Cardiac muscle cell (in vitro differentiated cells and primary cell): ENCODE measurements at places on chromosomes 11 and 22. TPM values are rescaled to one million over a fixed set of nuclear protein-coding genes. Genes with fewer than 3 reads are reported as not detected.

GRCh38 chr11:111413849-111414248, 34.8 kb upstream of the POU2AF1 start:
- H3K27ac ChIP-seq: no peak overlapping the region
- H3K36me3 ChIP-seq: no peaks in the 10 kb centered on the region
- no peaks in the 10 kb centered on the region for H3K27me3 ChIP-seq
- DNase-seq: no peak
- peaks cover 10% of the 10 kb centered on the region for H3K4me1 ChIP-seq
- H3K4me3 ChIP-seq: no peak overlapping the region

GRCh38 chr11:133053124-133053776, 479.1 kb downstream of the OPCML start:
- DNase-seq: no peak
- no peaks in the 10 kb centered on the region for H3K36me3 ChIP-seq
- no peak overlapping the region for H3K27ac ChIP-seq

GRCh38 chr22:29916007-29916544, 33.1 kb downstream of the MTMR3 start:
- no peaks in the 10 kb centered on the region for H3K4me1 ChIP-seq
- no peak for DNase-seq
- no peaks in the 10 kb centered on the region for H3K36me3 ChIP-seq
- H3K27me3 ChIP-seq: no peaks in the 10 kb centered on the region

DNA sequence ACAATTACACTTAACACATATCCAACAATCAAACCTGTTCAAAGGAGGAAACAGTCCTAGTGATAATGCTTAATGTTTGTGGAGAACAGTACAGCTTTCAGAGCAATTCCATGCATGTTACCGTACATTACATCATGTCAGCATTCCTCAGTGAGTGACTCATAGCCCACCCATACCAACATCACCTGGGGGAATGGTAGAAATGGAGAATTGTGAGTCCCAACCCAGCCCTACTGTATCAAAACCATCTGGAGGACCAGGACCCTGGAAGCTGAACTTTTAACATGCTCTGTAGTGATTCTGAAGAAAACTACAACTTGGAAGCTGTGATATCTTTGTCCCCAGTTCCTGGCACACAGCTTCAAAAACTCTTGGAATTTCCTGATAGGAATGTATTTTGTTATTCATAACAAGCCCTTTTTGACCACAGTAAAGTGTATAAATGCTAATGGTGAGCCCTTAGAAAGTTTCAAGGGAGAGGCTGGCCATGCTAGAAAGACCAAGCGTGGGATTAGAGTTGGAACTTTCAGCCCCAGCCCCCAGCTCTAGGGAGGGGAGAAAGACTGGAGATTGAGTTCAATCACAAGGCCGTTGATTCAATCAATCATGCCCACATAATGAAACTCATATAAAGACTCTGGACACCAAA, 301.1 kb downstream of the BUD13 start:
- H3K4me3 ChIP-seq: no peak overlapping the region
- no peaks in the 10 kb centered on the region for H3K36me3 ChIP-seq
- H3K27ac ChIP-seq: no peak overlapping the region

Gene GUCY1A2
- 1.1 and 2.5 TPM in 2 replicates for total RNA-seq

GRCh38 chr11:95084509-95084908, 5.1 kb upstream of the ENDOD1 start:
- H3K4me1 ChIP-seq: no peaks in the 10 kb centered on the region
- no peak overlapping the region for H3K4me3 ChIP-seq
- H3K27me3 ChIP-seq: peaks cover 3% of the 10 kb centered on the region
- H3K27ac ChIP-seq: no peak overlapping the region
- no peaks in the 10 kb centered on the region for H3K36me3 ChIP-seq
- no peak for DNase-seq

Gene MPPED1
- total RNA-seq: 0.11 and 0.12 TPM in 2 replicates

- no peak overlapping the region for H3K27ac ChIP-seq
- H3K4me3 ChIP-seq: no peak overlapping the region
- no peaks in the 10 kb centered on the region for H3K36me3 ChIP-seq
- H3K27me3 ChIP-seq: no peaks in the 10 kb centered on the region
Observed at GRCh38 chr11:116725434-116726221, 47.2 kb downstream of the BUD13 start.

Gene UPK3A
- total RNA-seq: 0.21 TPM in 1 of 2 replicates, not detected in the other

DNA sequence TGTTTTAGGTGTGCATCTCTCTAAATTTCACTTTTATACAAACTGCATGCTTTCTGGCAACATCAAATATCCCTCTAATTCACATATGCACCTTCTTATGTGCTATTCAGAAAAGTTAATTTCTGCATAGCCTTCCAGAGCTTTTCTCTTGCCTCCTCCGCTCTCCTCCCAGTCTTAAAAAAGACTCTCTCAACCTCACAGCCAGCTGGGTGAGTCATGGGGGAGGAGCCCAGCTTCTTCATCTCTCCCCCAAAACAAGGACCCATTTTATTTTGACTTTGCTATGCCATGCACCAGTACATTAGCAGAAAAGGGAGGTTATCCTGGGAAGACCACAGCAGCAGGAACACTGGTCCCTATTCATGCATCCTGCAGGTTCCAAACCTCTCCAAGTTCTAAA, 234.4 kb downstream of the KCNA4 start:
- DNase-seq: no peak
- H3K4me1 ChIP-seq: peaks cover 7% of the 10 kb centered on the region
- no peak overlapping the region for H3K27ac ChIP-seq
- no peaks in the 10 kb centered on the region for H3K36me3 ChIP-seq
- H3K27me3 ChIP-seq: no peaks in the 10 kb centered on the region
- H3K4me3 ChIP-seq: no peak overlapping the region

GRCh38 chr11:122897606-122898210, 15.1 kb downstream of the JHY start:
- no peaks in the 10 kb centered on the region for H3K36me3 ChIP-seq
- H3K27ac ChIP-seq: no peak overlapping the region
- no peaks in the 10 kb centered on the region for H3K4me1 ChIP-seq
- peaks cover 6% of the 10 kb centered on the region for H3K27me3 ChIP-seq
- peak; percentile 53 for DNase-seq
- H3K4me3 ChIP-seq: no peak overlapping the region

GRCh38 chr11:117918366-117919255, 10.6 kb downstream of the TMPRSS13 start:
- H3K4me1 ChIP-seq: peaks cover 21% of the 10 kb centered on the region
- H3K27ac ChIP-seq: no peak overlapping the region
- no peak for DNase-seq

DNA sequence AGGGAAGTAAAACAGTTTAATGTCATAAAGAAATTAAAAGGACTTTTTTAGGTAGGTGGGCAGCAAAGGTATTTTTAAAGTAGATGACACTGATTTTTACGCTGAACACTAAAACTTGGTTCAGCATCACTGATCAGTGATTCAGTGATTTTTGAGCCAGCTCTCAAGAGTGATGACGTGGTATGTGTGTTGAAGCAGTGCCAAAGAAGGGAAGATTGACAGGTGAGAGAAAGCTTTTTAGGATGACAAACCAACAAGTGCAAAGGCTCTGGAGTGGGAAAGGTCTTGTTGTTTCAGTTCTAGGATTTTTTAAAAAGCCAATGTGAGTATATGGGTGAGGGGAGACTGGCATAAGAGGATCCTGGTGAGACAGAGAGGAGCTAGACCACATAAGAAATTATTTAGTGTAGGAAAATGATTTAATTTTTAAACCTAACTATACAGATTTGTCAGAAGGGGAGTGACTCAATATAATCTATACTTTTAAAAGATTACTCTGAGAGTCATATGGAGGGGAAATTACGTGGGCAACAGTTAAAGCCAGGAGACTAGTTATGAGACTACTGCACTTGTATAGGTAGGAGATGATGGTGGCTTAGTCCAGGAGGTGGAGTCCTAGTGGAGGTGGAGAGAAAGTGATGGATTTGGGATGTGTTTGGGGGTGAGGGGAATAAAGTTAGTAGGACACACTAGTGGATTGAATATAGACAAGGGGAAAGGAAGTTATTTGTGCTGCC, 17.6 kb upstream of the CALCB start:
- DNase-seq: no peak
- H3K27me3 ChIP-seq: no peaks in the 10 kb centered on the region
- H3K27ac ChIP-seq: no peak overlapping the region
- no peaks in the 10 kb centered on the region for H3K36me3 ChIP-seq
- H3K4me1 ChIP-seq: no peaks in the 10 kb centered on the region
- H3K4me3 ChIP-seq: no peak overlapping the region

GRCh38 chr11:19994672-19995071, 165.6 kb downstream of the DBX1 start:
- peak overlapping the region; percentile 50 for H3K27ac ChIP-seq
- no peak for DNase-seq
- no peaks in the 10 kb centered on the region for H3K36me3 ChIP-seq
- H3K4me3 ChIP-seq: no peak overlapping the region
- peaks cover 42% of the 10 kb centered on the region for H3K4me1 ChIP-seq

GRCh38 chr11:129710423-129710822, 105.2 kb upstream of the TMEM45B start:
- H3K27me3 ChIP-seq: no peaks in the 10 kb centered on the region
- no peak overlapping the region for H3K27ac ChIP-seq
- no peaks in the 10 kb centered on the region for H3K36me3 ChIP-seq
- H3K4me1 ChIP-seq: no peaks in the 10 kb centered on the region

Gene ENTHD1
- total RNA-seq: not detected in 2 replicates

- no peaks in the 10 kb centered on the region for H3K36me3 ChIP-seq
- no peaks in the 10 kb centered on the region for H3K27me3 ChIP-seq
- H3K4me3 ChIP-seq: no peak overlapping the region
- no peak for DNase-seq
- H3K27ac ChIP-seq: no peak overlapping the region
- H3K4me1 ChIP-seq: no peaks in the 10 kb centered on the region
Observed at GRCh38 chr11:34570584-34570983, 50.3 kb upstream of the EHF start.

GRCh38 chr11:31671681-31672080, 139.4 kb downstream of the PAX6 start:
- no peak overlapping the region for H3K27ac ChIP-seq
- H3K4me3 ChIP-seq: no peak overlapping the region
- DNase-seq: no peak
- no peaks in the 10 kb centered on the region for H3K4me1 ChIP-seq
- H3K36me3 ChIP-seq: no peaks in the 10 kb centered on the region
- no peaks in the 10 kb centered on the region for H3K27me3 ChIP-seq

GRCh38 chr11:70226967-70227366, 23.9 kb downstream of the FADD start:
- no peak overlapping the region for H3K27ac ChIP-seq
- H3K36me3 ChIP-seq: no peaks in the 10 kb centered on the region
- no peaks in the 10 kb centered on the region for H3K4me1 ChIP-seq
- no peak for DNase-seq

DNA sequence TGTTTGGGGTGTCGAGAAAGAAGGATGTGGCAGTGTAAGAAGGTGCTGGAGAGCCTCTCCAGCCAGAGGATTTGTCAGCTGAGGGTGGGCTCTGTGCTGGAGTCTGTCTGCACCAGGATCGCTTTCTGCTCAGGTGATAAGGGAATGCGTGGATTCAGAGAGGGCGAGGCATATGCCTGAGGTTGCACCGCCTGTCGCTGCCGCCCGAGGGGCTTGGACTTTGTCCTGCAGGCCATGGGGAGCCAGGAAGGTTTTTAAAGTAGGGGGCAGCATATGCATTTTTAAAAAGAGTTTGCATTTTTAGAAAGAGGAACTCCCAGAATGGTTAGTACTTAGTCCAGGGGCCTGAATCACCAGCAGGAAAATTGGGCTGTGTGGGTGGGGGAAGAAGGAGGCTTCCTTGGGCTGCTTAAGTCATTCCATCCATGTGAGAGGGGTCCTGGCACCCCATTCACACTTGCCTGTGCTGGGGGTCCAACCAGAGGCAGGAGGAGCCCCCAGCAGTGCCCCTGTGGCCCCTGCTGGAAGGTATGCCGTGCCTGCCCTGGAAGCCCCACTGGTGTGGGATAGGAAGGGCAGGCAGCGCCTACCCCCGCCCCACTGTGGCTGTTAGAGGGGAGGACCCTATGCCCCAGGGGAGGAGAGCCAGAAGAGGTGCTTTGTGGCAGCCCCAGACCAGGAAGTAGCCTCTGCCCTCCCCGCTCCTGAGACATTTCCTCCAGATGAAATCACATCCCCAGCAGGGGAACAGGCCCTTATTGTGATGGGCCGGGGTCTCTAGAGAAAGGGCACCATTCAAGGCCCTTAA, 35.8 kb upstream of the MYRF start:
- H3K4me1 ChIP-seq: peaks cover 12% of the 10 kb centered on the region
- no peaks in the 10 kb centered on the region for H3K27me3 ChIP-seq
- no peak overlapping the region for H3K4me3 ChIP-seq
- no peak overlapping the region for H3K27ac ChIP-seq

Gene MS4A13
- not detected in 2 replicates for total RNA-seq

DNA sequence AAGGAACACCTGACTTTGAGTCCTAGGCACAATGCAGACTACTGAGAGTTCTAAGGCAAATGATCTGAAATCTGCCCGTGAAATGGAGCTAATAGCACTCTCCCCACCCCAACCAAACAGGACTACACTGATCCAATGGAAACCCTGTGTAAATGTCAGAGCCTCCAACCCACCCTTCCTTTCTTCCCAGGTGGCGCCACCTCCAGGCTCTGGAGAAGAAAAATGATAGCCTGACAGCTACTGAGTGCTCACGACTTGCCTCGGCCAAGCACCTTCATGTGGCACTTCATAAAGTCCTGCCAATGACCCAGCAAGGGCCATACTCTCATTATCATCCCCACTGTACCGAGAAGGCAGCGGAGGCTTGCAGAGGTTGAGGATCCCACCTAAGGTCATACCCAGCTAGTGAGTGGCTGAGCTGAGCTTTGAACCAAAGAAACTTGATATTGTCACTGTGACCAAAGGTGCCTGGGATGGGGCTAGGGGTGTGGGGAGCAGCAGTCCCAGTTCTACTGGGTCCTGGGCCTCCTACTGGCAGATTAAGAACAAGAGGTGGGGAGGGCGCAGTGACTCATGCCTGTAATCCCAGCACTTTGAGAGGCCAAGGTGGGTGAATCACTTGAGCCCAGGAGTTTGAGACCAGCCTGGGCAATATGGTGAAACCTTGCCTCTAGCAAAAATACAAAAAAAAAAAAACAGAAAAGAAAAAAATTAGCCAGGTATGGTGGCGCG, 20.5 kb downstream of the TST start:
- no peaks in the 10 kb centered on the region for H3K27me3 ChIP-seq
- no peaks in the 10 kb centered on the region for H3K4me1 ChIP-seq
- no peaks in the 10 kb centered on the region for H3K36me3 ChIP-seq
- DNase-seq: no peak

Gene CDC42BPG
- 4.6 and 10.1 TPM in 2 replicates for total RNA-seq

GRCh38 chr11:15276621-15277020, 161.9 kb downstream of the INSC start:
- no peaks in the 10 kb centered on the region for H3K36me3 ChIP-seq
- no peak overlapping the region for H3K27ac ChIP-seq
- peak; percentile 26 for DNase-seq
- H3K4me1 ChIP-seq: peaks cover 11% of the 10 kb centered on the region
- no peaks in the 10 kb centered on the region for H3K27me3 ChIP-seq

GRCh38 chr22:26922806-26923205, 265.4 kb downstream of the MIAT start:
- H3K27ac ChIP-seq: no peak overlapping the region
- no peak for DNase-seq
- H3K27me3 ChIP-seq: peaks cover 11% of the 10 kb centered on the region
- no peak overlapping the region for H3K4me3 ChIP-seq
- no peaks in the 10 kb centered on the region for H3K4me1 ChIP-seq
- no peaks in the 10 kb centered on the region for H3K36me3 ChIP-seq

Gene SAC3D1
- 22.3 and 24.6 TPM in 2 replicates for total RNA-seq

Gene OR51E2
- total RNA-seq: not detected in 2 replicates

- H3K4me3 ChIP-seq: no peak overlapping the region
- no peak for DNase-seq
- H3K36me3 ChIP-seq: no peaks in the 10 kb centered on the region
- H3K4me1 ChIP-seq: peaks cover 21% of the 10 kb centered on the region
- no peak overlapping the region for H3K27ac ChIP-seq
Observed at GRCh38 chr22:25668437-25668836, 73.6 kb upstream of the MYO18B start.

Gene GRM5
- 0.06 TPM in 1 of 2 replicates, not detected in the other for total RNA-seq

Gene USP47
- total RNA-seq: 50.4 and 59.6 TPM in 2 replicates

Gene OR5AR1
- total RNA-seq: not detected in 2 replicates

Gene CNGA4
- total RNA-seq: 0.32 and 0.83 TPM in 2 replicates
